Stimulated activated CD8-positive, alpha-beta memory T cell treated with anti-CD3 and anti-CD28 coated beads, Interleukin-2, amount 100 ng/mL, for 48 hours (primary cell): ENCODE measurements at places on chromosomes 16 and 17.

GRCh38 chr16:9112166-9112843 is 20.9 kb downstream of the HAPSTR1 start:
- DNase-seq, result no peak

DNA sequence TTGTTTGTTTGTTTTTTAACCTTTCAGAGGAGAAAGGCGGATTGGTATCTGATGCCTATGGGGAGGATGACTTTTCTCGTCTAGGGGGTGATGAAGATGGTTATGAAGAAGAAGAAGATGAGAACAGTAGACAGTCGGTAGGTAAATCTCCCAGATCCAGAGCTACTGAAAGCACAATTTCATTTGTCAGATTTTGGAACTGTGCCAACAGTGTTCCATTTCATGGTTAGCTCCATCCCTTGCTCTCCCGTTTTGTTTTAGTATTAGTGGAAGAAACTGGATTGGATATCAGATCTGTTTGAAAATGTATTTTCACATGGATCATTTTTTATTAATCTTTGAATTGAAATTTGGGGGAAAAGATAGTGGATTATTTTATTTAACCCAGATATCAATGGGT is 1.4 kb downstream of the SAP30BP start:
- DNase-seq, result no peak

DNA sequence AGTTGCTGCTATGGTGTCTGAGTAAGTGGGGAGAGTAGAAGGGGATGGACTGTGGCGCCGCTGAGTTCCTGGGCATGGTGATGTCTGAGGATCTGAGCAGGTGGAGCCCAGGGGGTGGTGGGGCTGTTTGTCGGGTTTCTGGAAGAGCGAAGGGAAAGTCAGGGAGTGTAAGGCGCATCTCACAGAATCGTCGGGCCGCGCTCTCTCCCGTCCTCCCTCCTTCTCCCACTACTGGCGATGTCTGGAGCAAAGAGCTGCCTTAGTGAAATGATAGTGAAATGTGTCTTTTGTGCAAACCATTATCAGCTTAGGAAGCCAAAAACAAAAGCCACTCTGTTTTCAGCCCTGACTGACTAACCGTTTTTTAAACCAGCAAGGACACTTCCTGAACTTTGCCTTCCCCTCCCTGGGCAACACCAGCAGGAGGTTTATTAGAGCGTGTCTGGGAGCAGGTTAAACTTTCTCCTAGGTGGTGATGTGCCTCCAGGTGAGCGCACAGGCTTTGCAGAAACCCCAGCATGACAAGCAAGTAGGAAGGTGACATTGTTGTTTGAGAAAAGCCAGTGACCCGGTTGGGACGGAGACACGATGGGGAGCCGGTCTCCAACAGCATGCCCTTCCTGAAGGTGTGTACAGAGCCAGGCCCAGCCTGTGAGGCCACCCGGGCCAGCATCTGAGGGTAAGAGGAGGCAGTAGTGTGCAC is 49.1 kb downstream of the RAB11FIP3 start:
- DNase-seq, result no peak

DNA sequence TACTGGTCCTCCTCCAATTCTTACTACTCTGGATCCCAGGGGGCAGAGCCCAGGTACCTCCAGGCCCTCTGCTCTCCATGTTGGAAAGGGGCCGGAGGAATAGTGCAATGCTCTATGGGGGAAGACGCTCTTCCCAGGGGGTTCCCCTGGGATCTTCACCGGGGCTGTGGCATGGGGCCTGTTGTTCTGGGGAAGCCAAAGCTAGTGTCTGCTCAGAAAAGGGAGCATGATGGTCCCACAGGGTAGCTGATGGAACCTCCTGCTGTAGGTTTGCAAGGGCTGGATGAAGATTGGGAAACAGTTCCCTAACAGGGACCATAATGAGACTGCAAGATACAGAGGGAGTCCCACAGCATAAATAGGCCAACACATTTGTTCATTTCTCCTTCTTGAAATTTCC is 114.7 kb downstream of the IRX5 start:
- no peak for DNase-seq

DNA sequence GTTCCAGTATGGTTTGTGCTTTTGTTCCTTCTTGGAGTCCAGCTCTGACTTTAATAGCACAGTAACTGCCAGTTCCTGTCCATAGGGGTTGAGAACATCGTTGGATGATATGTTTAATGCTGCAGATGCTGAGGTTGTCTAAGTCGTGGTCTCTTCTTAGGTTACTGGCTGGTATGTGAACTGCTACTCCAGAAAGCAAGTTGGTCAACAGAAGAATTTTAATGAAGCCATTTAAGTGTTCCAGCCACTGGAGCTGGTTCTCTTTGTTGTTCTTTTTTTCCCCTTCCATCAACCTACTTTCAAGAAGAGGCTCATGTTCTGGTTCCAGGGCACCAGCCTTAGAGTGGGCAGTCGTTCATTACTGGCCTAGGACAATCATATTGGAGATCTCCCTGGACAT is 140.3 kb upstream of the TBX2 start:
- DNase-seq, result no peak

GRCh38 chr17:68621065-68621464 is 19.9 kb upstream of the FAM20A start:
- no peak for DNase-seq

- peak; percentile 76 for DNase-seq
Measured at GRCh38 chr16:3364774-3365427, 9.2 kb downstream of the OR2C1 start.

GRCh38 chr17:1511756-1512321 is 4.6 kb downstream of the INPP5K start:
- no peak for DNase-seq

DNA sequence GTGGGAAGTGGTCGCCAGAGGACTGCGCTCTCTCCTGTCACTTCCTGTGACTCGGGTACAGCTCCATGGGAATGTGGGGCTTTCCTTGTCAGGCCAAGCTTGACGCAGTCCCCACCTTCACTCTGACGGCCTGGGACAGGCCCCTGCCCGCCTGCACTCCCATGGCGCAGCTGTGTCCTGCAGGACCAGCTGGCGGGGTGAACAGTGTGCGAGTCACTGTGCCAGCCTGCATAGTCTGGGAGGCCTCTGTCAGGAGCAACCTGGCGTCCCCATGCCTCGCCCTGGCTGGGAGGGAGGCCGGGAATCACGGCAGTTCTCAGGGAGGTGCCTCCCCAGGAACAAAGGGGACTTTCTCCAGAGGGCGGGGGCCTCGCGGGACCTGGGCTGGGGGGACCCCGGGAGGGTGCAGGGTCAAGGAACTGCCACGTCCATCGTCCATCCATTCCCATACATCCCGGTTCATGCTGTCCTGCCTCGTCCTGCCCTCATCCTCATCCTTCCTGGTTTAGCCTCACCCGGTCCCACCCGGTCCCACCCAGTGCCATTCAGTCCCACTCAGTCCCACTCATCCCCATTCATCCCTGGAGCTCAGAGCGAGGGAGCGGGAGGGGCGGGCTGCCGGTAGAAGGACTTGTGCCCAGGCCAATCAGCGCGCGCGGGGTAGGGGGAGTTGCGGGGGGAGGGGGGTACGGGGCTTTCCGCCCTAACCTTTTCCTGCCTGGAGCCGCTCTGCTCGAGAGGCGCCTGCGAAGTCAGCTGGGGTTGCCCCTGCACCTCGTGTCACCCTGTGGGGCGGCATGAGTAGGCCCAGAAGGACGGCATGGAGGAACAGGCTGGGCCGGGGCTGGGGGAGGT is 13.4 kb downstream of the FLYWCH1 start:
- no peak for DNase-seq

GRCh38 chr17:19645734-19646201 is 2.8 kb upstream of the ALDH3A2 start:
- DNase-seq, result peak; percentile 53

- DNase-seq, result no peak
Measured at GRCh38 chr16:88524973-88525662, 45.1 kb upstream of the ZC3H18 start.

DNA sequence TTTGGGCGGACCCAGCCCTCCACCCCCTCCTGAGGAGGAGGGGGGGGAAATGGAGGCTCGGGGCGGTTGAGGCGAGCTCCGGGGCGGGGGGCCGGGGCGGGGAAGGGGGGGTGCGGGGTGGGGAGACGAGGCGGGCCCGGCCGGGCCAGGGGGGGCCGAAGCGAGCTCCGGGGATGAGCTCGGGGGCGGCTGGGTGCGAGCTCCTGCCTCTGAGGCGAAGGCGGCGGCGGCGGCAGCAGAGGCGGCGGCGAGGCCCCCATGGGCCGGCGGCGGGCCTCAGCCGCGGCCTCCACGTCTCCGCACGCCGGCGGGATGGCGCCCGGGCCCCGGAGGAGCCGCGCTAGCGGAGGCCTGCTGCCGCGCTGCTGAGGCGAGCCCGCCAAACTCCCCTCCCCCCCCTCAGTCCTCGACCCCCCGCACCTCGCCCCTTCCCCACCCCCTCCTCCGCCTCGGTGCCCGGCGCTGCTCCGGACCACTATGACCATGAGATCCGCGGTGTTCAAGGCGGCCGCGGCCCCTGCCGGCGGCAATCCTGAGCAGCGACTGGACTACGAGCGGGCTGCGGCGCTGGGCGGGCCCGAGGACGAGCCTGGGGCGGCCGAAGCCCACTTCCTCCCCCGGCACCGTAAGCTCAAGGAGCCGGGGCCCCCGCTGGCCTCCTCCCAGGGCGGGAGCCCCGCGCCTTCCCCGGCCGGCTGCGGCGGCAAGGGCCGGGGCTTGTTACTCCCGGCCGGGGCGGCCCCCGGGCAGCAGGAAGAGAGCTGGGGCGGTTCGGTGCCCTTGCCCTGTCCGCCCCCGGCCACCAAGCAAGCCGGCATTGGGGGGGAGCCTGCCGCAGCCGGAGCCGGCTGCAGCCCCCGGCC is 596 bp downstream of the MSL1 start:
- peak; percentile 42 for DNase-seq

- no peak for DNase-seq
Measured at GRCh38 chr16:1902547-1903219, 15.5 kb downstream of the HS3ST6 start.

GRCh38 chr17:81317961-81318605 is 23.0 kb upstream of the SLC38A10 start:
- no peak for DNase-seq

DNA sequence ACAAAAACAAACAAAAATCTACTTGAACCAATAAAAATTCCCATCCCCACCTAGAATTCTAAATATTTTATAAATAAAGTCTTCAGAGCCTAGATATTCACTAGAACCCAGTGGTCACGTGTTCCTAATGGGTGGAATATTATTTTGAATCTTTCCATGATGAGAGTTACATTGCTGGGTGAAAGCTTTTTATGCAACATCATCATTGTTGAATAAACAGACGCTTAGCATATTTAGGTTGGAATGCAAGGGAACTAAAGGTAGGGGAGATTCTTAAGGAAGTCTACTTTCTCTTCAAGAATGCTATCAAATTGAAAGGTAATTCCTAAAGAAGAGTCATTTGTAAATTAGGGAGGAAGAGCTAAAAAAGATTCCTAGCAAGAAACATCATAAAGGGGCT is 723.1 kb downstream of the WWOX start:
- DNase-seq, result no peak

DNA sequence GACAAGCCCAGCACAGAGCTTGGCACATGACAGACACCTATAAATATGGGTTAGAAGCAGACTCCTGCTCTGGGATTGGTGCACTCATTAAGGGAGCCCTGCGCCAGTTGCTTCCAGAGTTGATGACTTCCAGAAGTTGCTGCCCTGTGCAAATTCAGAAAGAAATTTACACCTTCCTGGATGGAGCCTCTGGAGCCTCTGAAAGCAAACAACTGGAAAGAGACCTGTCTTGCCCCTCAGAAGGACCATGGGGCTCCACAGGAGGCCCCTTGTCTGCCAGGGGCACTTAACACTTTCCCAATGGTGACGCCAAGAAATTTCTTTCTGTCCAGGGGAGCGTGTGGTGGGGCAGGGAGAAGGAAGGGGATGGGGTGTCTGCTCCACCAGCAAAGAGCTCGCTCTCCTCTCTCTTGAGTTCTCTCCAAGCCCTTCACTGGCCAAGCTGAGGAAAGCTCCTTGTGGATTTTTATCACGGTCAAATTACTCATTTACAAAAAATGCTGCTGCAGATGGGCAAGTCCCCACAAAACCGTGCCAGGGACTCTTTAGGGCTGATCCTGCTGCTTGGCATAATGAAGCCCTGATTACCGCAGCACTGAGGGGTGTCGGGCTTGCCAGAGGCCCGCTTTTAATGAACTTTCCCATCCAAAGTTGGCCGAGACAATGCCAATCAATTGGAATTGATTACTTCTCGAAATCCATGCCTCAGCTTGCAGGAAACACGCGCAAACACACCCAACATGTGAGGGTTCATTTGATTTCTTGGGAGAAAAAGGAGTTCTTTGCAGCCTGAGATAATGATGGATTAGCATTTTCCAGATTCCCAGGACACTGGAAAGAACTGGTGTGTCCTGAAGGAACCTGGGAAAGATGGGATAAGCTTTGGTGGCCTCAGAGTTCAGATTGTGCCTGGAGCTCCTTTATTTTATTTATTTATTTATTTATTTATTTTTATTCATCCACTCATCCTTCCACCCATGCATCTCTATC is 583.6 kb upstream of the CDH5 start:
- DNase-seq, result no peak

DNA sequence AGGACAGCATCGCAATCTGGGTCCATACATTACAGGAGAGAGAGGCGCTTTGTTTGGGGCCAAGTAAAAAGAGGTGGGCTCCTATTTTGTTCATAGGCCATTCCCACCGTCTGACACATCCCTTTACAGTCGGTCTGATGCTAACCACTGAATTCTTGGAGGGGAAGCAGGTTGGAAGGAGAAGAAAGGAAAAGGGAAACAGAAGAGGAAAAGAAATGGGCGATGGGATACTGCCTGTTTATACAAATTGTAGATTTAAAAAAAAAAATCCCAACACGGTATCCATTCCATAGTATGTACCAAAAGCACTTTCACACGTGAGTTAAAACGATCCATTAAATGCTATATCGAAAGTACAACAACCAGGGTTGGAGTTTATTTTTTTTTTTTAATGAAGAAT is 4.0 kb upstream of the ZFHX3 start:
- DNase-seq, result no peak

DNA sequence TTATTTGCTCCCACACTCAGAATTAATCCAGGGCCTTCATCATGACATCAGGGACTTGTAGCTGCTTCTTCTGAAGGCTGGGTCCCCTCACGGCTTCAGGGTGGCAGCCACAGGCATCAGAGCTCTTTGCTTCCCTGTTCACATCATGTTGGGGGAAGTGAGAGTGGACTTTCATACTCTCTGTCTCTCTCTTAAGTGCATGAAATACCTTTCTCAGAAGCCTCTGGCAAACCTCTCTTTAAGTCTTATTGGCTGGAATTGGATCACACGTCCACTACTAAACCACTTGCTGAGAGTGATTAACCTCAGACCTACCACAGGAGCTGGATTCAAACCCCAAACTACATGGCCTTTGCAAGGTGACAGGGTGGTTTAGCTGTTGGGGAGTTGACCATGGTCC is 17.7 kb upstream of the SALL1 start:
- DNase-seq, result no peak

- DNase-seq, result no peak
Measured at GRCh38 chr16:17367036-17367435, 103.7 kb downstream of the XYLT1 start.
